ENCODE measurements at places on chromosomes 6 and 20.

DNA sequence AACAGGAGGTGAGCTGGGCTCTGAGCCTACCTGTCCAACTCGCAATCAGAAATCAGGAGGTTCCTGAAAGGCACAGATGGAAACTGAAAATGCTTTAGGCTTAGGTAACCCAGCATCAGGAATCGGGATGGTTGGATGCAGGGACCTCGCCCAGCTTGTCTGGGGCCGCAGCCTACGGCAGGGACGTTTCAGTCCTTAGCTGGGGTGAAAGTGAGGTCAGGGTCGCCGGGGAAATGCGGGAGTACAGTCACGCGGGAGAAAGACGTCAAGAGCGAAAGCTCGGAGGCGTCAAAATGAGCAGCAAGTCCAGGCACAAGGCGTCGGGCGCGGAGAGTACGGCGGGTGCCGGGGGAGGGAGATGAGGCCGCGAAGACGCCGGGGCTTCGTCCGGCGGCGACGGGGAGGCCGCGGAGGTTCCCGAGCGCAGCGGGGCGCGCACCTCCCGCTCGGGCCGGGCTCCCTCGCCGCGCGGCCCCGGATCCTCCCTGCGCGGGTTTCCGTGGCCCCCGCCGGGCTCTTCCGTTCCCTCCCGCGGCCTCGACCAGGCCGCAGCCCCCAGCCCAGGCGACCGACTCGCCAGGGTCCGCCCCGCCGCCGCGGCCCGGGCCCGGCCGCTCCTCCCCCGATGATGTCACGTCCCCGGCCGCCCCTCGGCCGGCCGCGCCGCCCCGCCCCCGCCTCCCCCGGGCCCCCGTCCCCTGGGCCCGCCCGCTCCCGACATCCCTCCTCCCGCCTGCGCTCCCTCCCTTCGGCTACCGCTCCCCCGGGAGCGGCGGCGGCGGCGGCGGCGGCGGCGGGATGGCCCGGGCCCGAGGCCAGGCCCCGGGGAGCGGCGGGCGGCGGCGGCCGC, at the start of gene EBF4:
EBF4 (plus strand) TSS at position 745 of the 850 bp plus-strand sequence. CDS start 866 bp downstream, outside the sequence.
- DNase-seq = peak; percentile 68

DNA sequence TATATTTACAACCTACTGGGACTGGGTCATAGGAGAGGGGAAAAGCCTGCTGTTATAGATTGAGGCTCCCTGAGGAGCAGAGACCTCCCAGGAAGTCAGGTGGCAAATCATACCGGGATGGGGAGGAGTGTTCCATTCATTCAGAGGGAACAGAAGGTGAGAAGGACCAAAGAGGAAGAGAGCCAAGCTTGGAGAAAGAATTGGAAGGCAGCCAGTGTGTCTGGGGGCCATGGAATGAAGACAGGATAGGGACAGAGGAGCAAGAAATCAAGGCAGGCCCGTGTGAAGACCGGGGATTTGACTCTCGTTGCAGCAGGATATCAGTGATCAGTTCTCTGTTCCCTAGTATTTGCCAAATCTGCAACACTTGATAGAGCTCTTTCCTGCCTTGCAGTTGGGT, 5.7 kb upstream of the ZNF217 start:
- DNase-seq = no peak

GRCh38 chr6:155444952-155445903, 10.4 kb downstream of the NOX3 start:
- DNase-seq = no peak

DNA sequence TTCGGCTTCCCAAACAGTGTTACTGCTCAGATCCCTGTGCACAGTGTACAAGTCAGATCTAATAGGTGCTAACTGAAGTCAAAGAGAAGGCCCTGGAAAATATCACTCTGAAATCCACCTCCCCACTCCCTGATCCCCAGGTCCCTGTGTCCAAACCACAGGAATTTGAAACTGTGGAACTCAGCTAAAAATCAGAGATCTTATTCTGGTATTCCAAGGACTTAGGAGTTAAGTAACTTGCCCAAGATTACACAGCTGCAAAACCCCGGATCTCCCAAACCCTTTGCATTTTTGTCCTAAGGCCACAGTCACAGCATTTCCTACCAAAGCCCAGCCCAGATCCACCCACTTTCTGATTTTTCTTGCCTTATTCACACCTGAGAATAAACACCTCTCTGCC, 32.3 kb upstream of the SLC23A2 start:
- DNase-seq = no peak

DNA sequence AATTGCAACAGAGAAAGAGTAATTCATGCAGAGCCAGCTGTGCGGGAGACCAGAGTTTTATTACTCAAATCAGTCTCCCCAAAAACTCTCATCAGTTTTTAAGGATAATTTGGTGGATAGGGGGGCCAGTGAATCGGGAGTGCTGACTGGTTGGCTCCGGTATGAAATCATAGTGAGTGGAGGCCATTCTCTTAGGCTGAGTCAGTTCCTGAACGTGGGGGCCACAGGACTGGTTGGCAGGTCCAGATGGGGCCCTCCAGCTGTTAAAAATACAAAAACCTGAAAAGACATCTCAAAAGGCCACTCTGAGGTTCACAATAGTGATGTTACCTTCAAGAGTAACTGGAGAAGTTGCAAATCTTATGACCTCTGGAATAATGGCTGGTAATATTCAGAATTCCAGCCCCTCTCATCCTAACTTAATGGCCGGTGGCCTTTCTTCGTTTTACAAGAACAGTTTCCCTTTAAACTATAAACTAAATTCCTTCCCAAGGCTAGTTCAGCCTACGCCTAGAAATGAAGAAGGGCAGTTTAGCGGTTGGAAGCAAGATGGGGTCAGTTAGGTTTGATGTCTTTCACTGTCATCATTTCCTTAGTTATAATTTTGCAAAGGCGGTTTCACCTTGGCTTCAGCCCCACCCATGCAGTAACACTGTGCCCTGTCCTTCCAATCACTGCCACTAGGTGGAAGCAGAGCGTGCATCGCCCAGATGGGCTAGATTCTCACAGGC, 6.8 kb upstream of the MICA start:
- peak; percentile 64 for DNase-seq

- DNase-seq = no peak
Observed at GRCh38 chr20:4833074-4833728, 111.5 kb downstream of the PRND start.

Data from NCI-H69 (cell line).